ENCODE measurements at places on chromosomes 2 and 18.

GRCh38 chr2:75031906-75032803 is 73.7 kb downstream of the POLE4 start:
- no peak for DNase-seq

DNA sequence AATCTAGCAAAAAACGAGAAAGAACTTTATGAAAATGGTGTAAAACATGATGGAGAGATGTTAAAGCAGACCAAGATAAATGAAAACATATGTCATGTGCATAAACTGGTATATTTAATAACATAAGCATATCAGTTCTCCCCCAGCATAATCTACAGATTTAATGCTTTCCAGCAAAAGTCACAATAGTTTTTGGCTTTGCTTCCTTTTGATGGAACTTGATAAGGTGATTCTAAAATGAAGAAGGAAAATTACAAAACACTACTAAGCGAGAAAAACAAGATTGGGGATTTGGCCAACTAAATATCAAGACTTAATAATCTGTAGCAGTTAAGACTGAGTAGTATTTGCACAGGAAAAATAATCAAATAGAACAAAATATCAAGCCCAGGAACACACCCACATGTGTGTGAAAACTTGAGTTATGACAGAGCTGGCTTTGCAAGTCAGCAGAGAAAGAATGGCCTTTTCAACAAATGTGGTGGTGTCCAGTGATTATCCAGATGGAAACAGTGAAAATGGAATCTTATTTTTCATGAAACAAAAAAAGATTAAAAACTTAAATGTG is 83.7 kb upstream of the L3MBTL4 start:
- DNase-seq, result no peak

DNA sequence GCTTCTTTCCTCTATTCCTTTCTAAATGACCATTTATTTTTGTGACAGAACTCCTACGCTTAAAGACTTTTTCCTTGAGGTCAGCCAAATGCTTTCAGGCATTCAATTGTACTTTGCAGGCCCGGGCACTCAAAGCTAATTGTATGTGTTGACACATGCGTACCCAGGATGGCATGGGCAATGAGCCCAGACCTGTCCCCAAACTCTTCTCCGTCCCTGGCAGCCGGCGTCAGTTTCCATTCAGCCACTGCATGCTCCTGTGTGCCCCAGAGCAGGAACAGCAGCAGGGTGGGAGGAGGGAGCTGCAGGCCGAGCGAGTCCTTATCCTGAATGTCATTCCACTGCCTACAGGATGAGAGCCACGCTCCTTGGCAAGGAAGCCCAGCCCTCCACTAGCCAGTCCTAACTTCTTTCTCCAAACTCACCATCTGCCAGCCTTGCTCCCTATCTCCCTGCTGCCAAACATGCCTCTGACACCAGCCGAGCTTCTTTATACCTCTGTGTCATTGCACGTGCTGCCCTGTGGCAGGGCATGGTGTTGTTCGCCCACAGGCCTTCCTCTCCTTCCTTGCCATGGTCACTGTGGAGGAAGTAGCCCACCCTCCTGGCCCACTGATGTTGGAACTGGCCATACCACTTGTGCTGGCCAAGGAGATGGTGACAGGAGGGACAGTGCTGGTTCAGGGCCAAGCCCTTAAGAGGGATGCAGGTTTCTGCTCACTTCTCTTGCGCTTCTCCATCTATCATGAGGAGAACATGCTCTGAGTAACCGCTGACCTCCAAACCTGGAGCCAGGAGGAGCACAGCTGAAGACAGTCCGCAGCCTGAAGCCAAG is 116.9 kb upstream of the FHL2 start:
- DNase-seq, result no peak

DNA sequence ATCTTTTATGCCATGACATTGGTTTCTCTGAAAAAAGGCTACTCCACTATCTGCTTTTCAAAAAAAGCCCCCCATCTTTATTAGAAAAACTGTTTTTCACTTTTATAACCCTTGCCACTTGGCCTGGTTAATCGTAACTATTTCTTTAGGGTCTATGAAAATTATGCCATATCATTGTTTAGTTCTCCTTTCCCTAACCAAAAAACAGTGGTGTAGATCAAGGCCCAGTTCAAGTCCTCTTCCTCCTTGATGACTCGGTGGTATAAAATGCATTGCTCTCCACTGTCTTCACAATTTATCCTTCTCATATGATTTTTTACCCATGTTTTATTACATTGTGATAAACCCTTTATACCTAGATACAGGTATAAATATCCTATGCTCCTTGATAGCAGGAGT is 205.5 kb downstream of the ZNF521 start:
- DNase-seq, result no peak

DNA sequence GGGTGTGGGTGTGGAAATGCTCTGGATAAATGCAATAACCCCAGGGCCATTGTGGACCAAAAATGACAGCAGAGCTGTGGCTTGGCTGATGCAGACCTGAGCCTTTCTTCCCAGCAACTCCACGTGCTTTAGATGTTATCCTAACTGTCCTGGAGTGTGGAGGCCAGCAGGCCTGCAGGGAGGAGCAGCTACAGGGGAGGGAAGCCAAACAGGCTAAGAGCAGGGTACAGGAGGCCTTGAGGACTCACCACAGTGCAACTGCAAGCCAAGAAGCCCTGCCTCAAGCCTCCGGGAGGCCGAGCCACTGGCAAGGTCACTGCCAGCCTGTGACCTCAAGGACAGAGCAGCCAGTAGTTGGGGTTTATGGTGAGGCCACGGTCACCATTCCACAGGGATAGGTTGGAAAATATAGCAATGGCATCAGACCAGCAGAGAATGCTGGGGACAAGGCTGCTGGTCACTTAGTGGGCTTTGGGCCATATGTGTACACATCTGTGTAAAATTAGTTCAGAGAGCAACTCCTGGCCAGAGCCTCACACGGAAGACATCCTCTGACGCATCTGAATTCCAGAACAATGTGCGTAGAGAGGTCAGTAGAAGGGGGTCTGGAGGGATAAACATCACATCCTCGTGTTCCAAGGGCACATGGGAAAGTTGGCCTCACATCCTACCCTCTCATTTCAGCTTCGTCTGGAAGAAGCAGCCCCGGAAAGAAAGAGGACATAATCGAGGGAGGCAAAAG is 76.2 kb upstream of the UPP2 start:
- no peak for DNase-seq

GRCh38 chr18:38019292-38019691 is 453.7 kb upstream of the CELF4 start:
- DNase-seq, result no peak

GRCh38 chr2:203650860-203651613 is 55.4 kb upstream of the CD28 start:
- DNase-seq, result no peak

- no peak for DNase-seq
Measured at GRCh38 chr2:197233473-197233872, 77.1 kb downstream of the ANKRD44 start.

GRCh38 chr2:190891372-190891771 is 10.8 kb downstream of the GLS start:
- no peak for DNase-seq

- no peak for DNase-seq
Measured at GRCh38 chr2:108858894-108859293, 72.3 kb downstream of the CCDC138 start.

DNA sequence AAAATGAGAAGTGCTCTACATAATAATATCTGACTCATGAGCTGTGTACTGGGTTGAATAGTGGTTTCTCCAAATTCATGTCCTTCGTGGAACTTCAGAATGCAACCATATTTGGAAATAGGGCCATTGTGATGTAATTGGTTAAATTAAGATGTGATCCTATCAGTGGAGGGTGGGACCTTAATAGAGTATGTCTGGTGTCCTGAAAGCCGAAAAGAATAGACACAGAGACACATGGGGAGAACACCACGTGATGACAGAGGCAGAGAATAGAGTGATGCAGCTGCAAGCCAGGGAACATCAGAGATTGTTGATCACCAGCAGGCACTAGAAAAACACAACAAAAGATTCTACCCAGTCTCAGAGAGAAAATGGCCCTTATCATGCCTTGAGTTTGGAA is 310.1 kb downstream of the EXOC6B start:
- no peak for DNase-seq

DNA sequence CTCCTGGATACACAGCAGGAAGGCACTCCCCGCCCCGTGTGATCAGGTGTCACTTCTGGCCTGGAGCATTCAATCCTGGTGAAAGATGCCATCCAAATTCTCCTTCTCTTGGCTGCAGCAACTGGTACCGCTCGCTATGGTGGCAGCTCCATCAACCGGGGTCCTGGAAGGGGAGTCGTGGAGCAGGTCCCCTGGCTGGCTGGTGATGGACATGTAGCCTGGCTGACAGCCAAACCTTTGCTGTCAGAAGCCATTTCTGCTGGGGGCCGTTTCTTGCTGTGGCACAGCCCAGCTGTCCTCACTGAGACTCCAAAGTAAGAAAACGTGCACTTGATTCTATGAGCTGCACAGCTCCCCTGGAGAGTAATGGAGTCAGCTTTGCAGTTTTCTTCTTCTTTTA is 7.1 kb upstream of the CYS1 start:
- DNase-seq, result no peak

- DNase-seq, result no peak
Measured at GRCh38 chr2:196293751-196294515, 122.6 kb upstream of the STK17B start.

GRCh38 chr2:42786561-42787345 is 5.6 kb downstream of the HAAO start:
- DNase-seq, result no peak

- DNase-seq, result no peak
Measured at GRCh38 chr2:46003903-46004473, 293.2 kb upstream of the EPAS1 start.

GRCh38 chr18:78722929-78723710 is 256.5 kb upstream of the SALL3 start:
- DNase-seq, result no peak

DNA sequence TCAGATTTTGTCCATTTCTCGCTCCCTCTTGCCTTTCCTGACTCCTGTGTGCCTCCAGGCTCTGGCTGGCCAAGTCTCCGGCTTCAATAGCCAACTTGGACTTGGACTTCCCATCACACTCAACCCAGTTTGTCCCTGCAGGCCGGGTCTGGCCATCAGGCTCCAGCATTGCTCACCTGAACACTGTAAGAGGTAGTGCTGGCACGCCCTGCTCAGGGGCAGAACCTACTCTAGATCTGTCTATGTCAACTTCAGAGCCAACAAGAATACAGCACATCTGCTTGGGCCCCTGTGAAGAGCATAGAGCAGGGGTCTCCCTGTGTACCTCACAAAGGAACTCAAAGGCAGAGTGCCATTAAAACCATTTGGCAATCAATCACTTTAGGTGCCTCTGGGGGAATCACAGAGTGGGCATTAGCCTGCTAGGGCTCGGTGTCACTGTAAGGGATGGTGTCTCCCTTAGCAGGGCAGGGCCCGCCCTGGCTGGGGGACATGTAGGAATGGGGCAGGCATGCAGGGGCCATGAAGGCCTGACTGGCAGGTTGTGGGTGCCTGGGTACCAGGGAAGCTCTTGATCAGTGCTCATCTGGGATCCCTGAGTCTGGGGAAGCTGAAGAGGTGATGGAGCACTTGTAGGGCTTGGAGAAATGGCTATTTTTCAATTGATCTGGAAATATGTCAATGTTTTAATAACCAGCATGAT is 325.9 kb downstream of the CLIP4 start:
- DNase-seq, result no peak

DNA sequence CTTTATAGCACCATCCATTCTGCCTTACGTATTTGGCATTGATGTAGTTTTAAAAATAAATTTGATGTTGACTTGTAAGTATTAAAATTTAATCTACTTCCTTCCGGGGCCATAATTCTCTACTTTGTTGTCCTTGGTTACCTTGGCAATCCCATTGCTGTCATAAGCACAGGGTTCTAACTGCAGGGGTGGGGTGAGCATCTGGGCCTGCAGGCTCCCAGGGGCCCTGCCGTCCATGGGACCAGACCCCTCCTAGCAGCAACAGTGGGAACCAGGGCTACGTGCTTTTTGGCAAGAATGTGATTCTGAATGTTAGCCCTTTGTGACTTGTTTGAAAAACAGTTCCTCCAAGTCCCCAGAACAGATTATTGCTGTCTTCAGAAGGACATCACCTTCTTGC is 4.9 kb downstream of the ASAP2 start:
- DNase-seq, result no peak

Measured in WTC11 (cell line).